ENCODE measurements at places on chromosomes 12 and 14. TPM values are rescaled to one million over a fixed set of nuclear protein-coding genes. Genes with fewer than 3 reads are reported as not detected.

CHGA gene
- total RNA-seq: 0.29 TPM

DNA sequence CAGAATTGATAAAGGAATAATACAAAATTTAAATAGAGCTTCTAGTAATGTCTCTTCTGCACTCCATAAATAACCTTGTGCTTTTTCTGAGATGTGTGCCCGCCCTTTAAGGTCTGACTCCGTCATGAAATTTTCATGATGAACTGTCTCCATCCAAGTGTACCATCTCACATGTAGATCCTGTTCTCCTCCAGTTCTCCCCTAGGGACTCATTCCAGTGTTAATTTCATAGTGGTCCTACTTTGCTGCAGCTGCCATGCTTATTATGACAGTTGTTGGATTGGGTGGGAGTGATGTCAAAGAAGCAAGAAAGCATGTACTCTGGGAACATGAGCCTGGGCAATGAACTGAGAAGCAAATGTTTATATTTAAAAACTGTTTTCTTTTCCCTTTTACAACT is 442.5 kb upstream of the PDE3A start:
- DNase-seq: no peak

- no peak for DNase-seq
These were observed 152.4 kb upstream of the PELI2 start for GRCh38 chr14:55965851-55966250.

- DNase-seq: no peak
These were observed 41.5 kb downstream of the SPPL3 start for GRCh38 chr12:120862664-120863063.

GRCh38 chr12:106527356-106527755 is 55.4 kb upstream of the RFX4 start:
- no peak for DNase-seq

DNA sequence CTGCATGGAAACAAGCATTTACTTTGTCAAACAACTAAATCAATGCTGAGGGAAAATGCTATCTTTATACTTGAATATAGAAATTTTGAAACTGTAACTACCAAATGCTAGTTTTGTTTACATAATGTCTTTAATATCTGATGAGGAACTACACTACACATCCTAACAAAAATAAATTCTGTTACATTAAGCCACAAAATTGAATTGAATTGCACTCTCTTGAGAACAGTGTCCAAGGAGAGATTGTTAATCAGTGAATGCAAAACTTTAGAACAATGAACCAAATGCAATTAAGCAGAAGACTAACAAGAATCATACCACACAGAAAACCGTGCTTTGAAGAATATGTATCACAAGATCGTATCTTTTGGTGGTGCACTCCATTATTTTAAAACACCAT is 141.6 kb downstream of the CNTN1 start:
- DNase-seq: no peak

- peak; percentile 18 for DNase-seq
These were observed 77.6 kb upstream of the DACT1 start for GRCh38 chr14:58560208-58560607.

DNA sequence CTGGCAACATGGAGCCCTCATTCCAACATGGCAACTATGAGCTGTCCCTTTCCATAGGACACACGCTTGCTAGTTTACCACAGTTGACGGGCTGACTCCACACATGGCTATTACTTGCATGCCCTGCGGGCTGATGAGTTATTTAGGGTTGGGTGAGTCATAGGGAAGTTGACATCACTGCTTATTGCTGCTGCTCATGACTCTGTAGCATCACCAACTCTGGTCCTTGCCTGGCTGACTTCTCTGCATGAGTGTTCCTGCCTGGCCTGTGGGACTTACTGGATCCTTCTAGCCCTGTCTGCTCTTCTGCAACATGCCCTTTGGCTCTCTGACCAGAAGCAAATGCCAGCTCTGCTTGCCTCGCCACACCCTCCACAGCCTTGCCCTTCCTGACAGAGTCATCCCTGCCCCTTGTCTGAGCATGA is 199.5 kb downstream of the ANO6 start:
- peak; percentile 68 for DNase-seq

GRCh38 chr12:24293549-24293948 is 344.1 kb upstream of the SOX5 start:
- DNase-seq: no peak

KRT73 gene
- not detected for total RNA-seq

- no peak for DNase-seq
These were observed 639 bp downstream of the FZD10 start for GRCh38 chr12:130162745-130163460.

- no peak for DNase-seq
These were observed 26.6 kb upstream of the APPL2 start for GRCh38 chr12:105262461-105263184.

DNA sequence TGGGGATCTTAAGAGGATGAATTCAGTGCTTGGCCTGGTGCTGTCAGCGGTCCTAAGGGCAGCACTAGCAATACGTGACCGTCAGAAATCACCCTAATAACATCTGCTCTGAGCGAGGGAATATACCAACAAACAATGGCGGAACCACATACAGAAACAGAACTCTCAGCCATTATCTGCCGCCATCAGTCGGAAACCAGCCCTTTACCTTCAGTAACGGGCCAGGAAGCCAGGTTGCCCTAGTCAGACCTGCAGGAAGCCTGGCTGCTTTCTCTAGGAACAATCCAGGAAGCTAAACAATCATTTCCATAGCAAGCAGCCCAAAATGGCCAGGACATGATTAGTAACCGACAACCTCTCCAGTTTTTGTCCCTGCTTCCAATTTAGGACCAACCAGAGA is 5.6 kb downstream of the CDCA4 start:
- DNase-seq: no peak

DNA sequence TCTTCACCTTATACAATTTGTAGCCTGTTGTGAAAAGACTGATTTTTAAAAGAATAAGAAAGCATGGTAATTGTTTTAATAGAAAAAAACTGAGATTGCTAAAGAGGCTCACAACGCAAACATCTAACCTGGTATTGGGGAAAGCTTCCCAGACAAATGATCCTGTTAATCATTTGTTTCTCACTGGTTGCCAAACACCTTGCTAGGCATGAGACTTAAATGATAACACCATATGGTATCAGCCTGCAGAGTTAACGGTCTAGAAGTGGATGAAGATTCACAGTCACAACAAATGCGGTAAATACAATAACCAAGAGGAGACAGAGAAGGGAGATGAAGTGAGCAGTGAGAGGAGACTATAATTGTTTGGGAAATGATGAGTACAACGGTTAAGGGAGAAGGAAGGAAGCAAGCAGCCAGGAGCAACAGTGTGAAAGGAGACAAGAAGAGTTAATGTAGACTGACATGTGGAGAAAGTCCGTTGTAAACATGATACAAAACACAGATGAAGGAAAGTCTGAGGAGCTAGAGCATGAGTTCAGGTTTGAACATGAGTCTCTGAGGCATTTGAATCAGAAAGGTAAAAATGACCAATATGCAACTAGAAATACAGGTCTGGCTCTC is 19.8 kb downstream of the GXYLT1 start:
- DNase-seq: no peak

FOXG1 gene
- not detected for total RNA-seq

DNA sequence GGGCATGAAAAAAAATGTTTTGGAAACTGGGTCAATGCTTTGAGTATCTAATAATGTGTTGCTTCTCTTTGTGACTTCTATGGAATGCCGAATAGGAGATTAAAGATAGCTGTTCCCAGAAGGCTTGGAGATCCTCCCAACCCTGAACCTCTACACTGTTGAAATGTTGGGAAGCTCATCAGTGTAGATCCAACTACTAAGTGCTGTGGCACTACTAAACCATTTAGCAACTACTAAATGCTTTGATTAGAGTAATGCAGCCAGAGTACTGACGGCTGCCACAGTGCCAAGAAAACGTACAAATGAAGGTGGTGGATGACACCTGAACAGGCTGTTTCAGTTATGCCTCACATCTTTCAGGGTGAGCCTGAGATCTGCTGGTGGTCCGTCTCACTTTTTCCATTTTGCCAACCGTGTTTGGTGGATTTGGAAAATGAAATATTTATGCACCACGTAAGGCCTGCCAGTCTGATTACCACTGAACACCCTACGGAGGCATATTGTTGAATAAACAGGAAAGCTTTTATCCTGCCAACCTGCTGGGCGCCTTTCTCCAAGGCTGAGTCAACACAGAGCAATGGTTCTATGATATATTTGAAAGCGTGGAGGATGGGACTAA is 938.0 kb upstream of the FLRT2 start:
- no peak for DNase-seq

GRCh38 chr14:58690801-58691516 is 53.2 kb downstream of the DACT1 start:
- no peak for DNase-seq

WNT1 gene
- total RNA-seq: not detected

DNA sequence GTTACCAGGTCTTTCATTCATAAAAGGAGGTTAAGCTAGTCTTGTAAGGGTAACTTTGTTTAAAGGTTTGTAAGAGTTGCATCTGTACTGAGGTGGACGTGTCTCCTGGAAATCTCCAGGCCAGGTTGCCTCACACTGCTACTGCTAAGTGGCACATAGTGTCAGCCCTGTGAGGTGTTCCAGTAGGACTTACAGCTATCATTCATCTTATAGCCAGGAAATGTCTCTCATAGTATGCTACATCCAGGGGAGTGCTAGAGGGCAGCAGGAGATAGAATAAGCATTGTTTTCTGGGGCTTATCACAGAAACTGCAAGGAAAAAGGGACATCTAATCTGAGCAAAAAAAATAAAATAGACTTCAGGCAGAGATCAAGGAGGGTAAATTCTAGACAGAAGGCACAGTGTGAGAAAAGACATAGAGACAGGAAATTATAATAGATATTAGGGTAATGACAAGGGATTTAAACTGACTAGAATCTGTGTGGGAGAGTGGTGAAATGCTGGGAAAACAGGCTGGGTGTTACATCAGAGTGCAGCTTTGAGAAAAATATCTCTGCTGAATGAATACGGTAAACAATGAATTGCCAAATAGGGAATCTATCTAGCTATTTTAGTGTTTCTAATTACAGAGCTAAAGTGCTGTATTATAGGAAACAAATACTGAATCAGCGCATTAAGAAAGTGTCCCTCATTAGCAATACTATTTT is 205.1 kb upstream of the ABCD2 start:
- DNase-seq: no peak

GRCh38 chr12:65728848-65729793 is 95.2 kb upstream of the HMGA2 start:
- DNase-seq: no peak

DNA sequence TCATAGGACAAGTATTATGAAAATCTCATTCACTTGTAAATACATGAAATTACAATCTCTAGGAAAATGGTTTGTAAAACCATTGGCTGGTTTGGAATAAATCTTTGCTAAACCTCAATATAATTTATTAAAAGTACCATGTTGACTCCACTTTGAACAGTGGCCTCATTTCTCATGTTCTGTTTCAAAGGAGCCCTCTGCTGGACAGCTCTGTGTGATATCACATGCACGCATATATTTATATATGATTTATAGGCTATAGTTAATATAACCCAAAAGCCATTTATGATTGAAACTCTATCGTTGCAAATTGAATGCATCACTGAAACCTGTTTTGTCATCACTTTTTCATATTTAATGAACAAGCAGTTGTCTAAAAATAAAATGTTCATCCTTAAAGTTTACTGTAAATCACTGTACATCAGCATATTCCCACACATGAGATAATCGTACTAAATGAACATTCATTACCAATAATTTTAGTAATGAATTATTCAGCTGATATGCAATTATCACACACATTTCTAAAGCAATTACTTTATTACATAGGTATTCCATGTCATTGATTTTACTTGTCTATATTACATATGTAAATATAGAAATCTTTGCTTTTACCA is 493.8 kb downstream of the NPAS3 start:
- DNase-seq: peak; percentile 25

INSM2 gene
- total RNA-seq: not detected
